ENCODE measurements at places on chromosomes 16 and 17. TPM values are rescaled to one million over a fixed set of nuclear protein-coding genes. Genes with fewer than 3 reads are reported as not detected.

- H3K4me1 ChIP-seq: peaks cover 4% of the 10 kb centered on the region
- H3K27ac ChIP-seq: no peak overlapping the region
- no peak for DNase-seq
- no peaks in the 10 kb centered on the region for H3K36me3 ChIP-seq
- no peak overlapping the region for H3K4me3 ChIP-seq
Measured at GRCh38 chr17:29018788-29019474, 13.1 kb upstream of the SEZ6 start.

DNA sequence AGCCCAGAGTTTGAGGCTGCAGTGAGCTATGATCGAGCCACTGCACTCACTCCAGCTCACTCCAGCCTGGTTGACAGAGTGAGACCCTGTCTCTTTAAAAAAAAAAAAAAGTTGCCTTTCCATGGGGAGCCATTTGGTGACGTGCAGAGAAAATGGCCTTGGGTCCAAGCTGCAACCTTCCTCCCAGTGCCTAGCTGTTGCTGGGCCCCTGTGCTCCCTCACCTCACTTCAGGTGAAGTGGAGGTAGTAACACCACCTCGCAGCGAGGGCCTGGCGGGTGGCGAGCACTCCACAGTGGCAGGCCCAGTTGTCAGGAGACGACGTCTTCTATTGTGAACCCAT, 17.4 kb downstream of the SYT17 start:
- H3K27me3 ChIP-seq: peaks cover 2% of the 10 kb centered on the region
- H3K4me3 ChIP-seq: no peak overlapping the region
- H3K36me3 ChIP-seq: no peaks in the 10 kb centered on the region
- no peak for DNase-seq
- no peak overlapping the region for H3K27ac ChIP-seq

Gene DOC2A
- 2.7 TPM for total RNA-seq

DNA sequence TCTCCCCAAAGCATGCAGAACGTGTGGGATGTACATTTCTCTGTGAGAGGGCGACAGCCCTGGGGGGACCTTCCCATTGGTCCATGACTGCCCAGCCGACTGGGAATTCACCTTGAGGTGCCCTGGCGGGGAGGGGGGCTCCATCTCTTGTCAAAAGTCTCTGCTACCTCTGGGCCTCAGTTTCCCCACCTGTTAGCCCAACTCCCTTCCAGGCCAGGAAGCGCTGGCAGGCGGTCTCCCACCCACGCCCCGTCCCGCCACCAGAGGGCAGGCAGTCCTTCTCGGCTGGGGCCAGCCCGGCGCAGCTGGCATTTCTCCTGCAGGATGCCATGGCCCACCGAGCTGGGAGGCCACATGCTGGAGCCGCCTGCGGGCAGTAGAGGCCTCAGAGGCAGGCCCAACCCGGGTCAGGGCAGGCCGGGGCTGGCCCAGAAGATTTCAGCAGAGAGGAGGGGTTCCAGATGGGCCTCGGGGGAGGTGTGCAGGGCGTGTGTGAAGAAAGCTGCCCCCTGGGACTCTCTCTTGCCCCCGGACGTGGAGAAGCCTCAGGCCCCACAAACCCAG, 16.6 kb downstream of the CD7 start:
- peaks cover 64% of the 10 kb centered on the region for H3K4me1 ChIP-seq
- no peaks in the 10 kb centered on the region for H3K36me3 ChIP-seq
- peaks cover 2% of the 10 kb centered on the region for H3K27me3 ChIP-seq
- DNase-seq: peak; percentile 89
- H3K4me3 ChIP-seq: peak overlapping the region; percentile 92

GRCh38 chr17:71980171-71980570, 140.6 kb upstream of the SOX9 start:
- no peak overlapping the region for H3K4me3 ChIP-seq
- DNase-seq: no peak
- H3K36me3 ChIP-seq: no peaks in the 10 kb centered on the region
- peaks cover 2% of the 10 kb centered on the region for H3K4me1 ChIP-seq

DNA sequence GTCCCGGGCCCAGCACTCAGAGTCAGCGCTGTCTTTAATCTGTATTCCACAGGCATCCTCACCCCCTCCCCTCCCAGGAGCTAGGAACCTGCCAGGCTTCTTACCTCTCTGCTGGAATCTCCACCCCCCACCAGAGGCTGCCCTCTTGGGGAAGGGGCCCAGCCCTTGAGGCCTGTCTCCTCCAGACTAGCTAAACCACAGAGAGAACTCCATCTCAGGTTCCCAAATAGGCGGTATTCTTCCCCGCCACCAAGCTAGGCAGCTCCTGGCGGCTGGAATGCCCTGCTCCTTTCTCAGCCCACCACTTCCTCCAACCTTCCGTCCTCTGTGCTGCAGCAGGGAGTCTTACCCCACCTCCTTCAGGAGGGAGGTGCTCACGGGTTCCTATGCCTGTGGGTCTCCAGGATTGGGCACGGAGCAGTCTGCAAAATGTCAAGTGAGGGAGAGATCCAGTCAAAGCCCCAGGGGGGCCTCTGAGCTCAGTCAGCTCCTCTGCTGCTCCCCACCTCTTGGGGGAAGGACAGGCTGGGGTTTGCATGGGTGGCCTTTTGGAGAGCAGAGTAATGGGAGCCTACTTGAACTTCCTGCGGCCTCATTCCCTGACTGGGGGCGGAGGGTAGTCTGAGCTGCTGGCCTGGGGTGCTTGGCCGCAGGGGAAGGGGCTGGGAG, 55.7 kb downstream of the SREBF1 start:
- H3K27ac ChIP-seq: peak overlapping the region; percentile 8
- peaks cover 10% of the 10 kb centered on the region for H3K4me1 ChIP-seq
- no peaks in the 10 kb centered on the region for H3K36me3 ChIP-seq
- H3K4me3 ChIP-seq: peak overlapping the region; percentile 62
- H3K27me3 ChIP-seq: peaks cover 16% of the 10 kb centered on the region

Gene PRR14
- total RNA-seq: 86.7 TPM

- H3K27ac ChIP-seq: no peak overlapping the region
- peaks cover 19% of the 10 kb centered on the region for H3K4me1 ChIP-seq
- H3K36me3 ChIP-seq: peaks cover 36% of the 10 kb centered on the region
- no peak for DNase-seq
- no peak overlapping the region for H3K4me3 ChIP-seq
Measured at GRCh38 chr17:57620576-57620975, 124.5 kb downstream of the CCDC182 start.

Gene CHST6
- total RNA-seq: not detected

Gene ADAM11
- 0.12 TPM for total RNA-seq

- peak; percentile 62 for DNase-seq
- H3K4me3 ChIP-seq: peak overlapping the region; percentile 53
- peaks cover 1% of the 10 kb centered on the region for H3K36me3 ChIP-seq
- no peaks in the 10 kb centered on the region for H3K27me3 ChIP-seq
- peak overlapping the region; percentile 84 for H3K27ac ChIP-seq
Measured at GRCh38 chr16:47069313-47069712, 74.4 kb downstream of the NETO2 start.

Gene PERCC1
- total RNA-seq: not detected

DNA sequence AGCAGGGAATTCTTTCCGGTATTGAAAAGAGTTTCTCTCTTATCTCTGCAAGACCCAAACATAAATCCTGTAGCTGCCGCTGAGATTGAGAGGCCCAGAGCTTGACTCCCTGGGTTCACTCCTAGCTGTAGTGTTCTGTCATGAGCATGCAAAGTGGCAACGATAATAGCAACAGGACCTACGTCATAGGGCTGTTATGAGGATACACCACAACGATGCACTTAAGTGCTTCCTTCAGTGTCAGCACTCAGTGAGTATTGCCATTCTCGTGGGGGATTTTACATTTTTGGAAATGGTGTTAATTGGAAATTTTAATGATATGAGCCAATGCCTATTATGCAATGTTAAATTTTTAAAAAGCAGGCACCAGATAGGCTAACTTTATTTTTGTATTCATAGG, 199.8 kb downstream of the CYLD start:
- H3K36me3 ChIP-seq: no peaks in the 10 kb centered on the region
- H3K4me3 ChIP-seq: no peak overlapping the region
- no peak for DNase-seq

Gene MYCBPAP
- total RNA-seq: 3.5 TPM

DNA sequence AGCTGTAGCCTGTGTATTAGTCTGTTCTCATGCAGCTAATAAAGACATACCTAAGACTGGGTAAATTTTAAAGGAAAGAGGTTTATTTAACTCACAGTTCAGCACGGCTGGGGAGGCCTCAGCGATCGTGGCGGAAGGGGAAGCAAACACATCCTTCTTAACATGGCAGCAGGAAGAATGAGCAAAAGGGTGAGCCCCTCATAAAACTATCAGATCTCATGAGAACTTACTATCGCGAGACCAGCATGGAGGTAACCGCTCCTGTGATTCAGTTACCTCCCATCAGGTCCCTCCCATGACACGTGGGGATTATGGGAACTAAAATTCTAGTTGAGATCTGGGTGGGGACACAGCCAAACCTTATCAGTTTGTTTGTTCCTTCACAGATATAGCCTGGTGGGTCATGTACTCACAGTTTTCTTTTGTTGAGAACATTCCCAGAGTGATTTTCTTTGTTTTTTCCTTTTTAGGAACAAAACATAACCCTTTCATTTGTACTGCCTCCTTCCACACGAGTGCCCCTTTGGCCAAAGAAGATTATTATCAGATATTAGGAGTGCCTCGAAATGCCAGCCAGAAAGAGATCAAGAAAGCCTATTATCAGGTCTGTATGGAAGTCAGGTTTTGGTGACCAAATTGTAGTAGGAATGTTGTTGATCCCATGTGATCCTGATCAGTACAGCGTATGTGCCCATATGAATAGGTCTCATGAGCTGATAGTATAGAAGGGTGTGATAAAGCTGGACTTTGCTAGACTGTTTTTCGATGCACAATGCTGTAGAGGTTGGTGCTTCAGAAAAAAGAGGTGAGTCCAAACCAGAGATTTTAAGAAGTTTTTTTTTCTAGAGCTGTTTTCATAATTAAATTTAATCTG, 8.5 kb downstream of the DNAJA3 start:
- no peak for DNase-seq
- H3K27me3 ChIP-seq: no peaks in the 10 kb centered on the region
- H3K36me3 ChIP-seq: peaks cover 53% of the 10 kb centered on the region
- peaks cover 13% of the 10 kb centered on the region for H3K4me1 ChIP-seq
- no peak overlapping the region for H3K27ac ChIP-seq

GRCh38 chr16:59108374-59108773, 374.3 kb upstream of the GOT2 start:
- H3K27me3 ChIP-seq: no peaks in the 10 kb centered on the region
- H3K4me3 ChIP-seq: no peak overlapping the region
- no peaks in the 10 kb centered on the region for H3K4me1 ChIP-seq
- no peak overlapping the region for H3K27ac ChIP-seq
- no peak for DNase-seq

DNA sequence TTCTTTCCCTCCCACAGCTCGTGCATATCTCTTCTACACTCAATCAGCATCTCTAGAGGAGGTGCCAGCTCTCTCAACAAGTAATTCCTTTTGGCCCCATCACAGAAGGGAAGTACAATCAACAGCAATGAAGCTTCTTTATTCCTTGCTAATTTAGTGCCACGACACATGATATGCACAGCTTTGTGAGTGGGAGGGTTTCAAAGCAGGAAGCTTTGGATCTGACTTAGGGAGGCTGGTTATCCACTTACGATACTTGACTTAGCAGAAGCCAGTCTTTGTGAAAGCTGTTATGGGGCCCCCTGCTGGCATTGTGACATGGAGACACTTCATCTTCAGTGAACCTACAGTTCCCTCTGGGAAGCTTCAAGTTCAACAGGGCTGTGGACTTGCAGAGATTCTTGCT, 81.0 kb downstream of the TMEM100 start:
- H3K4me3 ChIP-seq: no peak overlapping the region
- H3K36me3 ChIP-seq: no peaks in the 10 kb centered on the region
- peak; percentile 70 for DNase-seq
- no peak overlapping the region for H3K27ac ChIP-seq
- peaks cover 4% of the 10 kb centered on the region for H3K27me3 ChIP-seq
- H3K4me1 ChIP-seq: no peaks in the 10 kb centered on the region

Gene CCL5
- total RNA-seq: 19.6 TPM

Gene GRAPL
- total RNA-seq: 6.4 TPM

Gene CACNB1
- 20.4 TPM for total RNA-seq

Gene CA4
- total RNA-seq: not detected

GRCh38 chr17:44653954-44654353, 2.3 kb upstream of the MEIOC start:
- peaks cover 3% of the 10 kb centered on the region for H3K4me1 ChIP-seq
- H3K27me3 ChIP-seq: peaks cover 47% of the 10 kb centered on the region
- H3K4me3 ChIP-seq: no peak overlapping the region
- no peak overlapping the region for H3K27ac ChIP-seq

- H3K4me1 ChIP-seq: peaks cover 26% of the 10 kb centered on the region
- H3K27me3 ChIP-seq: peaks cover 4% of the 10 kb centered on the region
- H3K27ac ChIP-seq: peak overlapping the region; percentile 66
Measured at GRCh38 chr17:48478224-48479013, 48.4 kb upstream of the SKAP1 start.

Gene ZNF597
- 2.1 TPM for total RNA-seq

DNA sequence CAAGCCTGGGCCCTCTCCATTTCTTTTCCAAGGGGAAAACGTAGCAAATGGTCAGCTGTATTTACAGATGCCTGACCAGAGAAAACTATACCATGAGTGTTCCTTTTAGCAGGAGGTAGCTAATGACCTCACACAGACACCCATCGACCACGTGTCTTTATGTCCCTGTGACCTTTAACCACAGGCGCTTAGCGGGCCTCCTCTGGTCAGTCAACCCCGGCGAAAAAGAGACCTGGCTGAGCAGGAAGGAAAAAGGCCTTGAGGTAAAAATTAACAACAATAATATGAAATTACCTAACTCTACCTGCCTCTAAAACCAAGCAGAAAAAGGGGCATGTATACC, 9.1 kb downstream of the NUDT16L1 start:
- no peak overlapping the region for H3K27ac ChIP-seq
- no peaks in the 10 kb centered on the region for H3K27me3 ChIP-seq
- H3K4me1 ChIP-seq: peaks cover 7% of the 10 kb centered on the region
- H3K4me3 ChIP-seq: no peak overlapping the region

Gene KATNIP
- total RNA-seq: 17.5 TPM

Gene MPDU1
- 104 TPM for total RNA-seq

GRCh38 chr17:78601577-78602190, 24.5 kb upstream of the DNAH17 start:
- no peaks in the 10 kb centered on the region for H3K4me1 ChIP-seq
- H3K27me3 ChIP-seq: peaks cover 5% of the 10 kb centered on the region
- no peaks in the 10 kb centered on the region for H3K36me3 ChIP-seq
- no peak overlapping the region for H3K4me3 ChIP-seq
- no peak overlapping the region for H3K27ac ChIP-seq
- no peak for DNase-seq

- H3K4me1 ChIP-seq: no peaks in the 10 kb centered on the region
- no peak overlapping the region for H3K4me3 ChIP-seq
- no peak for DNase-seq
- H3K36me3 ChIP-seq: no peaks in the 10 kb centered on the region
- peaks cover 23% of the 10 kb centered on the region for H3K27me3 ChIP-seq
Measured at GRCh38 chr17:57016764-57017116, 38.8 kb downstream of the SCPEP1 start.
